NCI-H1105 treated with DMSO at 0.1 percent for 48 hours (cell line): ENCODE measurements at places on chromosomes 1 and 21.
A peak's percentile ranks its signal among the peaks of the same experiment; 100 is the strongest.

DNA sequence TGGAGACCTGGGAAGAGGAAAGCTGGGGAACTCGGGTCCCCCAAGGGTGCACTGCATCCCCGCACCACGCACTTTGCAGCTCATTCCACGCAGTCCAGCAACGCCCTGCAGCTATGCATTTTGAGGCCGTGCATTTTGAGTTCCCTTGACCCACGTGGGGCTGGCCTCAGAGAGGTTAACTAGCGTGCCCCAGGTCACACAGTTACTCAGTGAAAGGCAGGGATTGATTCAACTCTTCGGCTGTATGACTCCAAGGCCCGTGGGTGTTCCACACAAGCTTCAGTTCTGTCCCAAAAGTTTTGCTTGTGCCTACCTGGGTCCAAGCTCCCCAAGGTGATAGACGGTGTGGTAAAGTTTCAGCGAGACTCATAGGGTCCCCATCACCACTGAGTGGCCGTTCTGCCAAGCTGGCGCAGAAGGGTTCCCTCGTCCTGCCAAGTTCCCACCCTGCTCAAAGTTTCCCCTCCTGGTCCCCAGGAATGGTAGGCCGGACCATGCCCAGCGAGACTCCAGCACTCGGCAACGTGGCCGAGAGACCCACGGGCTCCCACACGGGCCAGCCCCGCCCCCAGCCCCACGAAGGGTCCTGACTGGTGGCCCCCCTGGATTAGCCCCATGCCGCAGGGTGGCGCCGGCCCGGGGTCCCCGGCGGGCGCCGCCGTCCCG, 611 bp downstream of the HSPG2 start:
- no peak for DNase-seq

GRCh38 chr1:199449221-199449620, 578.3 kb upstream of the NR5A2 start:
- DNase-seq, result no peak

- no peak for DNase-seq
These were observed 3.6 kb upstream of the PLEKHG5 start for GRCh38 chr1:6495041-6495441.

DNA sequence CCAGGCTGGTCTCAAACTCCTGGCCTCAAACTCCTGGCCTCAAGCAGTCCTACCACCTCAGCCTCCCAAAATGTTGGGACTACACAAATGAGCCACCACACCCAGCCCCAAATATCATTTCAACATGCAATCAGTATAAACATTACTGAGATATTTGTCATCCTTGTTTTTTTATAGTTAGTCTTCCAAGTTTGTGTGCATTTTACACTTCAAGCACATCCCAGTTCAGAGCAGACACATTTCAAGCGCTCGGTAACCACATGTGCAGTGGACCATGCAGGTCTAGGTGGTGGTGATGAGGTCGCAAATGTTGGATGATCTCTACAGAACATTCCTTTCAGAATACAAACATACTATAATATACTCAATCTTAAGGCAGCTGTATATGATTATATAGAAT, 23.8 kb upstream of the APP start:
- no peak for DNase-seq

- no peak for DNase-seq
These were observed 109.3 kb downstream of the DMRTB1 start for GRCh38 chr1:53568540-53568939.

GRCh38 chr1:246797597-246797996, 73.4 kb downstream of the SCCPDH start:
- no peak for DNase-seq

DNA sequence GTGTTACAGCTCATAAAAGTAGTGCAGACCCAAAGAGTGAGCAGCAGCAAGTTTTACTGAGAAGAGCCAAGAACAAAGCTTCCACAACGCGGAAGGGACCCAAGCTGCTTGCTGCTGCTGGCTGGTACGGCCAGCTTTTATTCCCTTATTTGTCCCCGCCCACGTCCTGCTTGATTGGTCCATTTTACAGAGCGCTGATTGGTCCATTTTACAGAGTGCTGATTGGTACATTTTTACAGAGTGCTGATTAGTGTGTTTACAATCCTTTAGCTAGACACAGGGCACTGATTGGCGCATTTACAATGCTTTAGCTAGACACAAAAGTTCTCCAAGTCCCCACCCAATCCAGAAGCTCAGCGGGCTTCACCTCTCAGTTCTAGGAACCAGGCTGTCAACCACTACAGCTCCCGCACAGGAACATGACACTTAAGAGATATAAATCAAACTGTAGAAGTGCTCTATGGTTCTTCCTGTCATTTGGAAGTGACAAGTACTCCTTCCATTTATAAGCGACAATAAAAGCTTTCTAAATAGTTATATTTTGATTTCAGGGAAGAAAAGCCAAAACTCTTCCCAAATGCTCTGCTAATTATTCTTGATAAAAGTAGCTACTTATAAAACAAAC, 28.5 kb downstream of the RNF115 start:
- DNase-seq, result no peak

GRCh38 chr1:81330521-81330920, 470.2 kb upstream of the ADGRL2 start:
- DNase-seq, result peak; percentile 31

GRCh38 chr21:30240661-30241060, 24.8 kb upstream of the CLDN8 start:
- no peak for DNase-seq

- DNase-seq, result no peak
These were observed 438.1 kb downstream of the NPHP4 start for GRCh38 chr1:5554111-5554510.

- no peak for DNase-seq
These were observed 1.2 kb downstream of the MAN1C1 start for GRCh38 chr1:25617625-25618432.
